ENCODE measurements at places on chromosomes 7 and 10.

GRCh38 chr10:71515531-71516172 lies 118.9 kb downstream of the CDH23 start:
- no peak for DNase-seq

DNA sequence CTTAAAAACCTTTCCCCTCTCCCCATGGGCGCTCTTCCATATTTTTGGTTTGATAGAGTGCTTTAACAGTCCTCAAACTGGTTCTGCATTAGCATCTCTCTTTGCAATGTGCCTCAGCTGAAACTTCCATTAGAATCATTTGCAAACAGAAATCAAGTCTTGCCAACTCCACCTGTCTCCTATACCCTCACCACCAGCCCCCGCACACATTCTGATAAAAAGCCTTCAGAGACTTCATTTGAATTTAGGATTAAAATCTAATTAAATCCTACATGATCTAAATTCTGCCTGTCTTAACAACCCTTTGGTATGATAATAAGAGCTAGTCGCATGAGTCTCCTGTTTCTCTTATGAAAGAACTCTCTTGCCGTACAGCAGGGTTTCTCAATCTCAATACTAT lies 384.9 kb upstream of the ETV1 start:
- DNase-seq = no peak

DNA sequence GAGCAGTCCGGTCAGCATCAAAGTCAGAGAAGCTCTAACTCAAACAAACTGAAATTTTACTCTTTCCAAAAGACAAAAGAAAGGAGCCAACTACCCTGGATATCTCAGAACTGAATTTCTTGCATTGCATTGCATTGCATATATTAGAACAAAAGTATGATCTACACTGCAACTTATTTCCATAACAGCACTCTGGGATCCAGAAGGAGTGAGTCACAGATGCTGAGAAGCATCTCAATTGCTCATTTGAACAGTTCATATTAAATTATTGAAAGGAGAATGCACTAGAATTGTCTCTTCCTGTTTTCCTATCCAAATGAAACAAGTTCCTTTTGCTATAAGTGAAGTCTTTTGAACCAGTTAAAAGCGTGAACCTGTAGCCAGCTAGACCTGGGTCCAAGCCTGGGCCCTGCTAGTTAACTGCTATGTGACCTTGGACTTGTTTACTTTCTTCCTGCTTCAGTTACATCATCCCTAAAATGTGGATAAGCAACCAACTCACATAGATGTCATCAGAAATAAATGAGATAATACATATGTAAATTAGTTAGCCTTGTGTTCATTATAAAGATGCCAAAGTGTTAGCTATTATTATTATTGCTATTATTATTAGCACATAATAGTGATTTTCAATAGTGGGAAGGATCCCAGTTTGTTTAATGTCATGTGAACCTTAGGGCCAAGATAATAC lies 184.1 kb downstream of the CREB5 start:
- no peak for DNase-seq

DNA sequence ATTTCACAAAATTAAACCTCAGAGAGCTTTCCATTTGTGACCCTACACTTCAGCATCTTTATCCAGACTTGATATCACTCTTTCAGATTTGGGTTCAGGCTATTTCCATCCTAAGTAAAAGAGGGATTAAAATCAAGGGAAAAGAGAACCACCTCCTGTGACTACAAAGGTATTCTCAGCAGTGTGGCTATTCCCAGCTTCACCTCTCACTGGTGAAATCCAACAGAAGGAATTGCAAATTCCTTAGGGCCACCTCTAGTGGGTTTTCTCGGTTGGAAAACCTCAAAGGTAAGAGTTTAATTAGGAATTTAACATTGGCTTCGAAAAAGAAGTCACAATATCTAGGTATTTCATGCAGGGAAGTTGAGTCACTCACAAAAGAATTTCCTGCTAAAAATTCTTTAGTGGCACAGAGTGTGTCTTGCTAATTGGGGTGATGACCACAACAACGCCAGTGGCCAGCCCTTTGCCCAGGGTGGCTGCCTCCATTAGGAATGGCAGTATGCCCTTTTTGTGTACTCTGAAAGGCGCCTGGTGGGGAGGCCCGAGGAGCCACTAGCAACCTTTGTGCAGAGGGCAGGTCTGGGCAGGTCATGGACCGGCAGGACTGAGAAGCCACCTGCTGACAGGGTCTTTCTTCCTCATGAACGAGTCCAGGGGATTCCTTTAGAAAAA lies 52.2 kb downstream of the SEM1 start:
- no peak for DNase-seq

- DNase-seq = no peak
These were observed 426.5 kb downstream of the SH2D4B start for GRCh38 chr10:80964179-80964578.

GRCh38 chr10:67771200-67771599 lies 66.8 kb downstream of the DNAJC12 start:
- no peak for DNase-seq

DNA sequence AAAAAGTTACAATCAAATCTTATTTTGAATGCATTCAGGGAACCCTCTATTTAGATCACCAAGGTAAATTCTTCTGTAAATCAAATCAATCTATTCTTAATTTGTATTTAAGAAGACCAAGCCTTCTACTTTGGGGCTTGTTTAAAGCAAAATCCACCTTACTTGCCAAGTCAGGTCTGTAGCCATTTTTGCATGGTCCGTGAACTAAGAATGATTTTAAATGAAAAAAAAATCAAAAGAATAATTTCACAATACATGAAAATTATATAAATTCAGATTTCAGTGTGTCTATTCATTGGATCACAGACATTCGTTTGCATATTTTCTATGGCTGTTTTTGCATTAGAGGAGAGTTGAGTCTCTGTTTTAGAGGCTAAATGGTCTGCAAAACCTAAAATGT lies 59.4 kb downstream of the SYPL1 start:
- no peak for DNase-seq

GRCh38 chr7:13231216-13231615 lies 543.8 kb downstream of the ARL4A start:
- DNase-seq = no peak

- DNase-seq = no peak
These were observed 133.9 kb downstream of the C10orf105 start for GRCh38 chr10:71585564-71586290.

GRCh38 chr10:11338160-11338844 lies 273.1 kb downstream of the USP6NL start:
- DNase-seq = no peak

GRCh38 chr7:100017300-100017699 lies 1.9 kb downstream of the ZKSCAN1 start:
- no peak for DNase-seq

GRCh38 chr7:91517201-91517785 lies 253.1 kb downstream of the FZD1 start:
- DNase-seq = no peak

- DNase-seq = no peak
These were observed 58.1 kb downstream of the DMBT1 start for GRCh38 chr10:122618461-122619165.

DNA sequence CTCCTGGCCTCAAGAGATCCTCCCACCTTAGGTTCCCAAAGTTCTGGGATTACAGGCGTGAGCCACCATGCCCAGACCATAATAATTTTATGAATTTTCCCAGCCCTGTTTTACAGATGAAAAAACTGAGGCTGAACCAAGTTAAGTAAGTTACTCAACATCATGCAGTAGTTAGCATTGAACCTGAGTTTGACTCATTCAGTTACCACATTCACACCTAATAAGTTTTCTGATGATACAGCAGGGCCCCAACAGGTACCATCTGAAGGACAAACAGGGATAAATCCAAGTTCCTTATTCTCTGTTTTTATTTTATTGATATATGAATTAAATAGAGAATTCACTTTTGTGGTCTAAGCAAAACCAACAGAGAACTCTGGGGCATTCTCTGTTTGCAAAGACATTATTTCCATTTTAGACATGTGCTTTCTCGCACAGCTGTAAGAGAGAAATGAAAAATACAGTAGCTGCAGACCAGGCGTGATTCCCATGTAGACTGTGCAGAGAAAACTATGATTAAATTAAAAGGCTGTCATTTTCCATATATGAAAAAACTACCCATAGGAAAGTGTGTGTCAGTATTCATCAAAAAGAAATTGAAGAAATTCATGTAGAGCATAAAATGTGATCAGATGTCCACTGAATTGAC lies 26.6 kb downstream of the APBB1IP start:
- DNase-seq = no peak

- no peak for DNase-seq
These were observed 6.9 kb downstream of the ITPRIP start for GRCh38 chr10:104331208-104331838.

DNA sequence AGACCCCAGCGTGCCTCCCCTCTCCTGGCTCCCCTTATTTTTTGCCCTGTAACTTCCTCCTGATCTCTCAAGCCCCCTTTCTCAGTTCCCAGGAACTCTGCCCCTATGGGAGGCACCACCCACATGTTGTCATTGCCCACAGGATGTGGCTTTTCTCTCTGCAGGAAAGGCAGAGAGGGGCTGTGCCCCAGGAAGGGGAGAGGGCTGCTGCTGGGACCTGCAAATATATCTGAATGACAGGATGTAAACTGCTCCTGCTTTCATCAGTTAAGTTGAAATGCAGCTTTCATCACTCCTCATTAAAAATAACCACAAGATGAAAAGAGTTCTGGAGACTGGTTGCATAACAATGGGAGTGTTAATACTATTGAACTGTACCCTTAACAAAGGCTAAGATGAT lies 103.3 kb downstream of the CLEC2L start:
- DNase-seq = no peak

DNA sequence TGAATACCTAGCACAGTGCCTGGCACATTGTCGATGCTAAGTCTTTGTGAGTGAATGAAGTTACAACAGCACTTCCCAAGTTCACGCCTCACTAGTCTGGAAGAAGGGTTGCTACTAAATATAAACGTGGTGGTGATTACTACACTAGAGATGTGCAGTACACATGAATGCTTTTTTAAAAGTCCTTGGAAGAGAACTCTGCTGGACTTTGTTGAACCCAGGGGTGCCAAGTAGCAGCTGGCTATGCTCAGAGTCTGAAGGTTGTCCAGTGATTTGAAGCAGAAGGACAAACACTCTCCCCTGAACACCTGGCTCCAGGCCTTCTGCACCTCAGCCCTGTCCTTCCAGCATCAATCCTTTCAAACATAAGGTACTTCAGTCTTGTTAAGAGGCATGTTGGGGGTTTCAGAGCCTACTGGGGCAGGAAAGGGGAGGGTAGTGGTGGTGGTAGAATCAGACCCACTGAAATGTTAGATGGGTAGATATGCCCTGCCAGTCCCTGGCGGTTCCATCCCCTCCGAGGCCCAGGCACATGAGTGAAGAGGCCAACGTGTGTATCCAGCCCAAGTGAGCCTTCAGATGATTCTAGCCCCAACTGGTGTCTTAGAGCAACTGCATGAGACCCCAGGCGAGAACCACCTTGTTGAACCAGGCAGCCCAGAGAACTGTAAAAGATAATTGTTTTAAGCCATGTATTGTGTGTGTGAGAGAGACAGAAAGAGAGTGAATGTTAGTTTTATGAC lies 94.4 kb downstream of the TAX1BP1 start:
- no peak for DNase-seq

DNA sequence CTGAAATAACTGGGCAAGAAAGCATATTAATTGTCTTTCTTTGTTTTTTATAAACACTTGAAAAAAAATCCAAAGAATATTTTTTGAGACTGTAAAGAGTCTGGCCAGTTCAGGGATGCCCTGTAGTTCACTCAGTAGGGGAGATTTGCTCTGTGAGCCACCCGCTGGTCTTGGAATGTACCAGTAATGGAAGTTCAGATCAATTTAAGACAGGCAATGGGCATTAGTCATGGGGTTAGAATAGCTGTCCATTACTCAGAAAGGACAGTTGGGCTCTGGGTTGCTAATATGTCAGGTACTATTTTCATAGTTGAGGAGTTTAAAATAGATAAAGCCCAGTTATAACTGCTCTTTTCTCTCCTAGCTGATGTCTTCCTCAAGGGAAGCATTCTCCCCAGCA lies 38.7 kb downstream of the A1CF start:
- DNase-seq = no peak

DNA sequence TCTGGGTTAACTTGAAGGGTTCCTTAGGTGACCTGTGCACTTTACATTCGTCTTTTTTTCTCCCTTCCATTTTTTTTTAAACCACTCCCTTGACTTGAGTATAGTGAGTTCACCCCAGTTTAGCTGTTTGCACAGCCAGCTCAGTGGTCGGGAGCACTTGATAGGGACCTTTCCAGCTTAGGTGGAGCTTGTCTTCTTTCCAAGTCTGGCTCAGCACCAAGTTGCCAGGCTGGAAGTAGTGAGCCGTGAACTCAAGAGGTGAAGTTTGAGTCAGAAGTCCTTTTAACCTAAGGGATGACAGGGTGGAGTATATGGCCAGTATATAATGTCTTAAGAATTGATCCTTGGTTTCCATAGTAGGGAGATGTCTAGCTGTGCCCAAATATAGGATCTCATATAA lies 7.2 kb downstream of the DNAH11 start:
- no peak for DNase-seq
